ENCODE measurements at places on chromosomes 1 and 21. TPM values are rescaled to one million over a fixed set of nuclear protein-coding genes. Genes with fewer than 3 reads are reported as not detected.
A peak's percentile ranks its signal among the peaks of the same experiment; 100 is the strongest.

Gene CLIC6
- total RNA-seq: 0.08 TPM

Gene HENMT1
- 10.8 TPM for total RNA-seq

Gene AMY2B
- 2.6 TPM for total RNA-seq

GRCh38 chr1:84202126-84202525 lies 58.1 kb downstream of the PRKACB start:
- no peak overlapping the region for H3K27ac ChIP-seq
- DNase-seq: no peak
- H3K4me1 ChIP-seq: no peaks in the 10 kb centered on the region
- H3K36me3 ChIP-seq: peaks cover 22% of the 10 kb centered on the region
- H3K4me3 ChIP-seq: no peak overlapping the region
- H3K27me3 ChIP-seq: no peaks in the 10 kb centered on the region

DNA sequence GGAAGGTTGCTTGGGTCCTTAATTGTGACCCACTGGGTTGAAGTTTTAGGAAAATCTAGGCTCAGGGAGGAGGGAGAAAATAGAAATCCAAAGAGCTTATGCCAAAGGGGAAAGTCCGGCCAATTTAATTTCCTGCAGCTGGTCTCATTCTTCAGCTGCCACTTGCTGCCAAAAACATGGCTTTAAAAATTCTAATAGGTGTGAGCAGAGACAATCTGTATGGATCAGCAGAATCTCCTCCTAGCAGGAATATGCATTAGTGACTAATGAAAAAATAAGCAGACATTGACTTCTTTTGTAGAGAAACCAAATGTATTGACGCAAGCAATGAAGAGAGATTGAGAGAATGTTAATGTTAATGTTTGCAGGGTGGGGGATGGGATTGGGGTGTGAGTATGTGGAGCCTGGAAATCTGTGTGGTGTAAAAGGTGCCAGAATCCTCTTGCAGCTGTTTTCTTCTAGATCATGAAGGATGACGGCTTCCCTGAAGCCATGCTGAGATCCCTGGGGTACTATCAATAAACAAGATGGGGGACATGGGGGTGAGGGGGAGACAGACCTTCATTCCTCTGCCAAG lies 35.3 kb downstream of the VWA5B1 start:
- no peaks in the 10 kb centered on the region for H3K4me1 ChIP-seq
- DNase-seq: no peak
- H3K27me3 ChIP-seq: peaks cover 64% of the 10 kb centered on the region
- H3K27ac ChIP-seq: no peak overlapping the region
- no peak overlapping the region for H3K4me3 ChIP-seq
- no peaks in the 10 kb centered on the region for H3K36me3 ChIP-seq

DNA sequence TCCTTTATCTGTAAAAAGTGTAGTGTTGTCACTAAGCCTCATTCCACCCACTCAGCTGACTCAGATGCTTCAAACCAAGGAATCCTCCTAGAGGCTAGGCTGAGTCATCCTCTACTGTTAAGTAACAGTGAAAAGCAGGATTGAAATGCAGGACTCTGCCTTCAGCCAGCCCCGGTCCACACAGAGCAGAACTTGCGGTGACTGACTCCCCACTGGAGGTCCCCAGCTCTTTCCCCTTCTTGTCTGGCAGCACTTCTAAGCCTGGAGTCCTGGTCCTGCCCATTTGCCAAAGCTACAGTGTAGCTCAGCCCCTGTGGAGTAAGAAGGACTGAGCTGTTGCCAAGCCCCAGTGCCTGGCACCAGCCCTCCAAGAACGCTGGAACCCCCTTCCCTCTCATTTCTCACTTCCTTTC lies 1.7 kb downstream of the RAB7B start:
- peaks cover 6% of the 10 kb centered on the region for H3K36me3 ChIP-seq
- H3K27ac ChIP-seq: peak overlapping the region; percentile 90
- H3K27me3 ChIP-seq: no peaks in the 10 kb centered on the region
- H3K4me1 ChIP-seq: peaks cover 58% of the 10 kb centered on the region
- peak overlapping the region; percentile 60 for H3K4me3 ChIP-seq

DNA sequence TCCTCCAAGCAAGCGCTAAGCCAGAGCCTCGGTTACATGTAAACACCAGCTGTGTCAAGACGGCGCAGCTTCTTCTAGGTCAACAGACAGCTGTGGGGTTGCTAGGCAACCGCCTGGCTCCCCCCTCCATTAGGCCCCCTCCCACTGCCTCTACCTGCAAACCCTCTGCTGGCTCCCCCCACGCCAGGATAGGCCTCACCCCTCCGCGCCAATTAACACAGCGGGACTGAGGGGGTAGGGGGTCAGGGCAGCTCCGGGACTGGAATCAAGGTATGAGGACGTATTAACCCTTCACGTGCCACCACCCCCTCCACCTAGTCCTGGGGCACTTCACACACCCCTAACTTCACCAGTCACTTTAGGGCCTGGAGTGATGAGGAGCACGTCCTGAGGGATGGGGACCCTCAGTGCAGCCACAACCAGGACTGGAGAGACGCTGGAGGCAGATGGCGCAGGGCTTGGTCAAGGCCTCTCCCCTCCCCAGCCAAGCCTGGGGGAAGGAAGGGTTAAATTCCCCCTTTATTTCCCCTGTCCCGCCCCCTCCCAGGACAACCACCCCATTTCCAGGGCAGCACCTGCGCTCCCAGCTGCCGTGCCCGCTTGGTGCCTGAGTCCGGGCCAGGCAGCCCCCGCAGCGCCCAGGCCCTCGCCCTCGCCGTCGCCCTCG lies 37.4 kb upstream of the WASF2 start:
- H3K4me3 ChIP-seq: no peak overlapping the region
- no peak for DNase-seq
- peaks cover 65% of the 10 kb centered on the region for H3K4me1 ChIP-seq
- no peaks in the 10 kb centered on the region for H3K27me3 ChIP-seq
- H3K36me3 ChIP-seq: peaks cover 7% of the 10 kb centered on the region

DNA sequence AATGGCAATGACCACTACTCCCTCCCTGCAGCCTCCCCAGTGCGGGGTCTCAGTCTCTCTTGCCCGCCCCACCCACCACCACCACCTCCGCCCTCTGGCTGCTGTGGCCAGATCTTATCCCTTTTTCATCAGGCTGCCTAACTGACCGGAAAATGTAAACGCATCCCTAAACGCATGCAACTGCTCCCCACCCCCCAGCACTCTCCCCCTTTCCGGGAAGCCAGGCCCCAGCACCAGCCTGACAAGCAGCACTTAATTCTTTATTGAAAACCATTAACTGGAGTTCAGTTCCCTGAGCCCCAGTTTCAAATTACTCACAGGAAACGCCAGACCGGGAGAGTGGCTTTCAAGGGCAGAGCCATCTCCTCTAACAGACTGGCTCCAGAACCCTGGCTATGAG lies 147.7 kb downstream of the DMRTA2 start:
- no peaks in the 10 kb centered on the region for H3K36me3 ChIP-seq
- no peak overlapping the region for H3K4me3 ChIP-seq
- H3K27ac ChIP-seq: no peak overlapping the region
- H3K27me3 ChIP-seq: peaks cover 10% of the 10 kb centered on the region

GRCh38 chr1:15500184-15501178 lies 23.5 kb downstream of the CASP9 start:
- no peak overlapping the region for H3K4me3 ChIP-seq
- no peak for DNase-seq
- H3K27ac ChIP-seq: no peak overlapping the region
- no peaks in the 10 kb centered on the region for H3K27me3 ChIP-seq
- H3K36me3 ChIP-seq: peaks cover 10% of the 10 kb centered on the region

GRCh38 chr1:157412308-157412707 lies 140.0 kb downstream of the FCRL5 start:
- H3K4me3 ChIP-seq: no peak overlapping the region
- no peak overlapping the region for H3K27ac ChIP-seq
- H3K4me1 ChIP-seq: no peaks in the 10 kb centered on the region

- no peak overlapping the region for H3K4me3 ChIP-seq
- H3K4me1 ChIP-seq: peaks cover 12% of the 10 kb centered on the region
- DNase-seq: no peak
- H3K27me3 ChIP-seq: peaks cover 1% of the 10 kb centered on the region
These were observed 44.6 kb downstream of the MAN1C1 start for GRCh38 chr1:25661043-25661815.
